LoVo (cell line): ENCODE measurements at places on chromosomes 6 and 20.

DNA sequence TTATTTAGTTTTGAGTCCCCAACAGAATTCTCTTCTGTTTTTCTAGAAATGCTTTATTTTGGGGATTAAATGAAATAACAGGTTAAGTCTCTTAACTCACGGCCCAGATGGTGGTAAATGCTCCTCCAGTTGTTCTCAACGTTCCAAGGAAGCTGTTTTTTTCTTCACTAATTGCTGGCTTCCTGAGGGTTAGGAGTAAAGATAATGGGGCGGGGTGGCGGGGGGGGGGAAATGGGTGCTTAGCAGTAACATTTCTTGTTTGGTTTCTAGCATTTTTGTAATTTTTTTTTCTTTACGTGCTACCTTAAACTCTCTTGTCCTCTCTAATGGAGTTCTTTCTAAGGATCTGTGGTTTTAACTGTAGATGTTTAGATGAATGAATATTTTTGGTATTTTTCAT, 2.2 kb downstream of the SRSF3 start:
- DNase-seq, result no peak

DNA sequence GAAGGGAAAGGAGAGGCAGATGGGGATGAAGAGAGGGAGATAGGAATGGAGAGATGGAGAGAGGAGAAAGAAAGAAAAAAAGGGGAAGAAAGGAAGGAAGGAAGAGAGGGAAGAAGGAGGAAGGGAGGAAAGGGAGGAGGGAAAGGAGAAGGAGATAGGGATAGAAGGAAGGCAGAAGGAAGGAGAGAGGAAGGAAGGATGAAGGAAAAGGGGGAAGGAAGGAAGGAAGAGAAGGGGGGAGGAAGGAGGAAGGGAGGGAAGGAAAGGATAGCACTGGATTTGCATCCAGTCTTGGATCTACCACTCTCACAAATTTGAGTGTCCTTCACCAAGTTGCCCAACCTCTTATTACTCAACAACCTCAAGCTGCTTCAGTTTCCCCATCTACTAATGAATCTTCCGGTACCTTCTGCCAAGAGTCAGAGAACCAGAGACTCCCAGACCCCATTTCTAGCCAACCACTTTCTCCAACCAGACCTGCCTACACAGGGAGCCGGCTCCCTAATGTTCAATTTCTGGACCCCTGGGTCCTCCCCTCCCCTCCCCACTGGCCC, 79.7 kb upstream of the FOXP4 start:
- DNase-seq, result no peak

- DNase-seq, result no peak
Observed at GRCh38 chr6:13526727-13527670, 39.6 kb upstream of the GFOD1 start.

- no peak for DNase-seq
Observed at GRCh38 chr20:56689318-56689717, 60.2 kb downstream of the TFAP2C start.

DNA sequence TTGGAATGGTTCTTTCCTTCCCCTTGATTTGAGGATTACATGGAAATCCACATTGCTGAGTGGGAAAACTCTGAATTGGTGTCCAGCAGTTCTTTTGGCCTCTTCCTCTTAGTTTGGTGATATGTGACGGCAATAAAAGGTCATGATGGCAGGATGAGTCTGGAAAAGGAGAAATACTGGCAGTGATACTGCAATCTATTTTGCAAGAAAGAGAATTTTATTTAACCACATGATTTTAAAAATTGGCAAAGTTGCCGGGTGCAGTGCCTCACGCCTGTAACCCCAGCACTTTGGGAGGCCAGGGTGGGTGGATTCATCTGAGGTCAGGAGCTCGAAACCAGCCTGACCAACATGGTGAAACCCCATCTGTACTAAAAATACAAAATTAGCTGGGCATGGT, 73.1 kb downstream of the ADTRP start:
- no peak for DNase-seq

DNA sequence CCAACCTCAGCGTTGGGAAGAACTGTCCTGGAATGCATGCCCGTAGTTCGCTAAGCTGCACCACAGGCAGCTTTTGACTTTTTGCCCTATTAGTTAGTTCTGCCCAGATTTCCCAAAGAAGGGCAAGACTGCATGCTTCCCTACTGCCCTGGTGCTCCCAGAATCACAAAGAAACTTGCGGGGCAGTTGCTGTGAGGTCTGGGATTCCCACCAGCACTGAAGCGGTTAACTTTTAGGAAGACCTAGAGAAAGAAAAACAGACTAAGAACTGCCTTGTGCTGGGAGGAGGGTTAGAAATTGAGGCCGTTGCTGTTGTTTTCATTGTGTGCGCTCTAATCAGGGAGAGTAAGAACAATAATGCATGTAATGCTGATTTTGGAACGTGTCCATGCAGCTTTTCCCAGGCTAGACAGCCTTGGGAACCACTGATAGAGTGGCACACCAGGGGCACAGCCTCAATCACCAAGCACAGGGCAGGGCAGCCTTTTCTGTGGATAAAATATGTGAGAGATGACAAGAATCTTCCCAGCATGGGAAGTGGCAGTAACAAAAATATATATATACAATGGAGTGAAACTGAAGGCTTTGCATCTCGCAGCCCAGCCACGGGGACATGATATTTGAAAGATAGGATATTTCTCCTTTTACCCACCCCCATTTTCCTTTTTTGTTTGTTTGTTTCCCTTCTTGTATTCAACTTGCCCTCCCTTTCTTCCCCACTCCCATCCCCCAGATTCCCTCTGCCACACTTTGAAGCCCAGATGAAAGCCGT, 137.7 kb upstream of the HEY2 start:
- DNase-seq, result no peak

- DNase-seq, result no peak
Observed at GRCh38 chr6:137874204-137875057, 7.4 kb downstream of the TNFAIP3 start.

GRCh38 chr6:160036331-160036695, 67.4 kb downstream of the IGF2R start:
- DNase-seq, result no peak

- DNase-seq, result peak; percentile 43
Observed at GRCh38 chr20:36606158-36607066, 833 bp downstream of the RAB5IF start.

DNA sequence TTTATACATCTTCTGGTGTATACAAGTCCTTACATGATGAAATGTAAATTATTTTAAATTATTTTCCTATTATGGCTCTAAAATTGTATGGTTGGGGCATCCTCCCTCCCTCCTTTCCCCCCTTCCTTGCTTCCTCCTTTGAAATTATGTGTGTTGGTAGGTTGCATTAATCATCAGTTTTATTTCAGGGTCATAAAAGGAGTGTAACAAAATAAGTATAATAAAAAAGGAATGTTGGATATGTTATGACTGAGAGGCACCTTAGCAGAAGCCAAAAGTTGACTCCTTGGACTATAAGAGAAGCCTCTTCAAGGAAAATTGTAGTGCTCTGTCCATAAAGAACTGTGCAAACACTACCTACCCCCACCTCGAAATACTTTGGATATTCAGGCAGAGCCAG, 46.6 kb upstream of the PTPRK start:
- DNase-seq, result peak; percentile 39

DNA sequence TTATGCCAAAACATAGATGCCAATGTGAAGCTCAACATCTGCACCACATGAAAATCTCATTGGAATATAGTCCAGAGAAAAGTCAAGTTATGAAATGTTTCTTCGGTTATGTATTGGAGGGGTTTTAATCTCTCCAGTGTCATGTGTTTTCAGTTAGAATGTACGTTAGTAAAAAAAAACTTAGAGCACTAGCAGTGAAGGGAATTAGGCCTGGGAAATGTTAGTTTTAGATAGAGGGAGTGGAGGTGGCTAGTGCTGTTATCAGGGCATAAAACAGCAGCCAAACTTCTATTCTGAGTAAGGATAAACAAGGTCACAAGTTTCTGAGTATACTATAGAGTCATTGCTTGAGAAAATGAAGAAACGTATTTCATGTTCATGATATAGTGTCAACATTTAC, 42.9 kb downstream of the HDGFL1 start:
- DNase-seq, result no peak

DNA sequence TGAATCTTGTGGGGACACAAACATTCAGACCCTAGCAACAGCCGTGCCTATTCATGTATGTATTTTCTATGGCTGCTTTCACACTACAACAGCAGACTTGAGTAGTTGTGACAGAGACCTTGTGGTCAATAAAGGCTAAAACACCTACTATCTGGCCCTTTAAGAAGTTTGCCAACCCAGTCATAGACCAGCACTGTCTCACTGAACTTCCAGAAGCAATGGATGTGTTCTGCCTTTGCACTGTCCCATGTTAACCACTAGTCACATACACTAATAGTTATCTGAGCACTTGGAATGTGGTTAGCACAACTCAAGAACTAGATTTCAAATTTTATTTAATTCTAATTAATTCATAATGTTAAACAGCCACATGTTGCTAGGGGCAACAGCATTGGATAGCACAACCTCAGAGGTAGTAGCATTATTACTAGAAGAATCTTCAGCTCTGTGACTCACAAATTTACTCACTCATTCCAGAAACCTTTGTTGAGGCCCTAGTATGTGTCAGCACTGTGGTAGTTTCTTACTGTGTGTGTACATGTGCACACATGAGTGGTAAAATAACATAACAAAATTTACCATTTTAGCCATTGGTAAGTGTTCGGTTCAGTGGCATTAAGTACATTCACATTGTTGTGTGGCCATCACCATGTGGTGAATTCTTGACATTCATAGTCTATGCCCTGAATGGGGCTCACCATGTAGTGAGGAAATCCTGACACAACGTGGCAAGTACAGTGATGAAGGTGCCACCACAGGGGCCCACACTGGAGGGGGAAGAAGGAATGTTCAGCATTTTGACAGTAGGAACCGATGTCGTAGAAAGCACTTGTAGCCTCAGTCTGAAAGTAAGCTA, 107.3 kb downstream of the CEP57L1 start:
- DNase-seq, result no peak

GRCh38 chr20:32810941-32811340, 8.8 kb upstream of the MAPRE1 start:
- no peak for DNase-seq

DNA sequence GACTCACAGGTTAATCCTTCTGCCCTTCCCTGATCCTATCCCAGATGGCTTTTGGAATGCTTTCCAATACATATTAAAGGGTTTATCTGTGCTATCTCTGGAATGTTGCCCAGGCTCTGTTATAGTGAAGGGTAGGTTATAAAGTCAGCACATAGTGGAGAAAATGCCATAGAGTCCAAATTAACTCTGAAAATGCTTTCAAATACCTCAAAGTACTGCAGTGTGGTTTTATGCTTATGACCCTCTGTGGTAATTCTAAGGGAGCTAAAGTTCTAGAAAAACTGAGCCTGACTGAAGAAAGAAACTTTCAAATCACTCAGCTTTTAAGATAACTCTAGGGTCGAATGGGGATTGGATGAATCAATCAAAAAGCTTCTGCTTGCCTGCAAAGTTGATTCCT, 159.8 kb downstream of the PLCB1 start:
- DNase-seq, result no peak

DNA sequence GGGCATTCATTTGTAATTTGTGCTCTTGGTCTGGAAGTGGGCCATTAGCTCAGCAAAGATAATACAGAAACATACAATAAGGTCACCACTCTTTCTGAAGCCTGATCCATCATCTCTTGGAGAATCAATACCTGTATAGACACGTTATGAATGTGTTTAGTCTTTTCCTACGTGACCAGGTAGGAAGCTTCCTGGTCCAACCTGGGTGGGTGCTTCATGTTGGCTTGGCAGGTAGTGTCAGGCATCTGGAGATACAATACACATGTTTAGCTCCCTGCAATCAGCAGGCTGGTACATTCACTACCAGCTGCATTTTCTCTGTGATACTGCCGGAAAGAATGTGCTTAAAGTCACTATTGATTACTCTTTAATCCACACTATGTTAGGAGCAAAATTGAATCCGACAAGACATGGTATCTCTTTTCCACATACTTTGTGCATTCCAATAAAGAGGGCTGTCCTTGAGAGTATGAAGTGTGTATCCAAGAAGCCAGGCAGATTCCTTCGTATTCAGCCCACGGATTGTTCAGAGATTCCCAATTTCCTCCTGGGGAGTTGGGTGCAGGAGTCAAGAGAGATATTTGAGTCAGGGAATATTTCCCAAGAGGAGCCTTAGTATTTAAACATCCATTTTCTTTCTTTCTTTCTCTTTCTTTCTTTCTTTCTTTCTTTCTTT, 49.9 kb upstream of the RANBP9 start:
- no peak for DNase-seq

DNA sequence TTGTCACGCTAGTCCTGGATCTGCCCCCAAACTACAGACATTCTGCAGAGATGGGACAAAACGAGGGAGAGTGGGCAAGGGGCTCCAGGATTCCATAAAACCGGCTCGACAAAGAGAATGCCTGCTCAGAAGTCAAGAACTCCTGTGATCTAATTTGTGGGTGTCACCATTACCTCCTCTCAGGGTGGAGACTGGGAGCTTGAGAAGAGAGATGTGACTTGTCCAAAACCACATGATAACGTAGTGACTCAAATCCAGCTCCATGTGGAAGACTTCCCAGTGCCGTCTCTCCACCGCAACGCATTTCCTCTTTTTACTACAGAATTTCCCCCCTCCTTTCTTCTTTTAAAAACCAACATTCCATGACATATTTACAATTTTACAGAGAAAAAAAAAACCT, 44.3 kb downstream of the TRERF1 start:
- no peak for DNase-seq

DNA sequence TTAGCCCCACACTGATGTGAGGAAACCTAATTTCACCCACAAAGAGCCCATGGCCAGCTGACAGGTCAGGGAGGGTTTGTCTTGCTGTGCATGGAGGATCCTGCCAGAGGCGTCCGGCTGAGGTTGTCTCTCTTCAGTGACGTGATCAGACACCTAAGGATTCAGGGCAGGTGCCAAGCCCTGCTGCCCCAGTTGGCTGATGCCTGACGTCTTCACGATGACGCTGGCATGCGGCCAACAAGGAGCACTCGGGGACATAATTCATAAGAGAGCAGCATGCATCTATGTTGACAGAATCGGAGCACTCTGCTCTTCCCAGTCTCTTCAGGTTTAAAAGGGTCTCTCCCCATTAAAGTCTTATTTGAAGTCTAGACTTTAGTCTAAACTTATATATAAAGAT, 47.8 kb downstream of the PSMB1 start:
- peak; percentile 6 for DNase-seq

- DNase-seq, result no peak
Observed at GRCh38 chr6:24524805-24525204, 30.0 kb downstream of the ALDH5A1 start.

DNA sequence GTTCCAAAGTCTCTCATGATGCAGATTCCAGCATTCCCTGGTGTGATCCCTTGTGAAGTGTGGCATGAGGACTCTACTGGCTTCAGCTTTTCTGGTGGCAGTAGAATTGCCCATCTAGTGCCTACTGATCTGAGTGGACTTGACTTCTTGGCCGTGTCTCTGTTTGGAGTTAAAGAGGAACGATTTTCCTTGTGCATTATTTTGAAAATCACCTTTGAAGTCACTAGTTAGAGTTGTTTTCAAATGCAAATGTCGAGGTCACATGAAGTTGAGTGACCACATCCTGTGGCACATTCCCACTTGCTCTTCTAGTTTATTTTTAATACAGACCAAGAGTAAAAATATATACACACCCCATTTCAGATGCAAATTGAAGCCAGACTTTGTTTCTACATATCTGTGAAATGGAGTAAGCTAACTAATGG, 270.7 kb upstream of the TAB2 start:
- DNase-seq, result no peak
